ENCODE measurements at places on chromosomes 5 and 9.

- no peak for DNase-seq
These were observed 148.6 kb upstream of the GAS1 start for GRCh38 chr9:87095951-87096350.

DNA sequence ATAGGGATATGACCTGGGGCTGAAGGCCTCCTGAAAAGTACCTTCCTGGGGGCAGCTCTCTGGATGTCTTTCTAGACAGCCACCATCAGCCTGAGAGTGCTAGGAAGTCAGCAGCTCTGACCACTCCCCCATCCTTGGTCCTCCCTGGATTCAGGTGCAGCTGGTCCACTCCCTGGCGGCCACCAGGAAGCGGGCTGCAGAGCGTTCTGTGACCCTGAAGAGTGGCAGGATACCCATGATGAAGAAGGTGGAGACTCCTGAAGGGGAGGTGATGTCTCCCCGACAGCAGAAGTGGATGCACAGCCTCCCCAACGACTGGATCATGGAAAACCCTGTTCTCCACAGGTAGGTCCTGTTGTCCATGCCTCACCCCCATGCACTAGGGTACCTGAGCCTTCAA lies 1.8 kb downstream of the CCDC180 start:
- no peak for DNase-seq

DNA sequence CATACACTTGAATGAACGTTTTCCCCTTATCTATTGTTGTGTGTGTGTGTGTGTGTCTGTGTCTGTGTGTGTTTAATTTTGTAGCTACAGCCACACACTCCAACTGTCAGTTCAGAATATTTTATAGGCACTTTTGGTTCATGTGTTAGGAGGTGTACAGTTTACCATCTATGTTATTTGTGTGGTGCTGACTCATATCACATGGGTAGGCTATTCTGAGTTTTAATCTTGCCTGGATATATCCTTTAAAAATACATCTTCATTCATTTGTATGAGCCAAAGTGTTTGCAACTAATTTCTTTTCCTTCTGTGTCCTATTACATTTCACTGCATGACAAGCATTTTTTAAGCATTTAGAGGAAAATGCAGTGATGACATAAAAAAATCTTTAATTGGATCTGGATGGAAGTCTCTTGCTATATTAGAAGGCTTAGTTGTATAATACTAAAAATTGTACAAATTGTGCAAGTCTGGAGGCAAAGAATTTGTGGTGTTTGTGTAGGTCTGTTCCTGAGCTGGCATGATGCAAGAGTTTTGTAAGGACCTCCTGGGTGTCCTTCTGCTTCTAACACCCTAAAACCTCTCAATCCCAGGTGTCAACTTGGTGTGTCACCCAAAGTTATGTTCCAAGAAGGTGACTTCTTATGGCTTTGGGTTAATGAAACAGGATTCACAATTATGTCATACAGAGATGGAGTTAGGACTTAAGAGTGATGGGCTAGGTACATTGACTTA lies 52.4 kb upstream of the HMHB1 start:
- DNase-seq, result no peak

DNA sequence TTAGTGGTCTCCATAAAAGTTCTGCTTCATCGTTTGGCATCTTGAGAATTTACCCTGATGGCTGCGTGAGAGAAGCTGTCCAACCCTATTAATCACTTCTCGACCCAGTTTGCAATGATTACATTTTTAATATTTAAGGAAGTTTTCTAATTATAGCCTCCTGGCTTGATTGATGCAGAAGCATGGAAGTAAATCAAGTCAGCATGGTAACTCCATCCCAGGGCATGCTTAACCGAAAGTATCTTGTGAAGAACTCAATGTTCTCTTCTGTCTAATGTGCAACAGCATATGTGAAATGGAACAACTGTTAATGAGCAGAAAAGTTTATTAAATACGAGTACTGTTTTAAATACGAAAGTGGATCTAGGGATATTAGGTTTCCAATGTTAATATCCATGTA lies 278.9 kb upstream of the CD180 start:
- DNase-seq, result no peak

DNA sequence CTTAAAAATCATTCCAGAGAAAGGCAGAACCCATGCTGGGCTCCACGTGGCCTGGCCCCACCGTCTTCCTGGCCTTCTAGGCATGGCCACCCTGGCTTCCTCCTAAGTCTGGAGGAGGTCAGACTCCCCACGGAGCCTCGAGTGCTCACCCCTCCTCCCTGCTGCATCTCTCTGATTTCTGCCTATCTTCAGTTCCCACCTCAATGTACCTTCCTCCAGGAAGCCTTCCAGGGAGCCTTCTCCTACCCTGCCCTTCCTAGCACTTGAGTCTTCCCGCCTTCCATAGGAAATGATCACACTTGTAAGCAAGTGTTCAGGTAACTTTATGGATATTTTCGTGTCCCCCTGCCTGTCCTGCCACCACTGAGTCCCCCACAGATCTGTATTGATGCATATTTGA lies 92.0 kb downstream of the MVB12B start:
- no peak for DNase-seq

GRCh38 chr9:27413511-27414219 lies 110.4 kb upstream of the IFNK start:
- DNase-seq, result no peak

DNA sequence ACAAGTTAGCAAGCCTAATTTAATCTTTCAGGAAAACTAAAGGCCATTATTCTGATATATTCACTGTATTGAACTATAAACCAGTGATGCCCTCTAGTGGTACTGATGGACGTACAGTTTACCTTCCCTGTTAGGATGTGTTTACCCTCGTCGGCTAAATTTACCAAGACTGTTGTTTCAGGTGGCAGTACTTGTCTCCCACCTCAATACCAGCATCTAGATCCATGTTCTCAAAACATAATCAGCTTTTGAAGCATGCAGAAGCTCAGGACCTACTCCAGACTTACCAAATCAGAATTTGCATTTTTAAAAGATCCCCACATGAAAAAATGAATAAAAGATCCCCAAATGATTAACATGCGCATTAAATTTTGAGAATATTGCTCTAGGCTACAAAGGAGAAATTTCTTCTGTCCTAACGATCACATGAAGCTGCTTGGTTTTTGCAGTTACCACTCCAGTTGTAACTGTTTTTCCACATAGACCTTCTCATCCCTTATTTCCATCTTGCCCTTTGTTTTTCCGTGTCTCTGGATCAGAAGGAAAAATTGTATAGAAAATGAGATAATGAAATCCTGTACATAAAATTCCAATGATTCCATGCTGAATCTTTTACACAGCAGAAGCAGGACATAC lies 3.2 kb upstream of the BAAT start:
- peak; percentile 25 for DNase-seq

- no peak for DNase-seq
These were observed 494.9 kb downstream of the PRR16 start for GRCh38 chr5:120958877-120959485.

DNA sequence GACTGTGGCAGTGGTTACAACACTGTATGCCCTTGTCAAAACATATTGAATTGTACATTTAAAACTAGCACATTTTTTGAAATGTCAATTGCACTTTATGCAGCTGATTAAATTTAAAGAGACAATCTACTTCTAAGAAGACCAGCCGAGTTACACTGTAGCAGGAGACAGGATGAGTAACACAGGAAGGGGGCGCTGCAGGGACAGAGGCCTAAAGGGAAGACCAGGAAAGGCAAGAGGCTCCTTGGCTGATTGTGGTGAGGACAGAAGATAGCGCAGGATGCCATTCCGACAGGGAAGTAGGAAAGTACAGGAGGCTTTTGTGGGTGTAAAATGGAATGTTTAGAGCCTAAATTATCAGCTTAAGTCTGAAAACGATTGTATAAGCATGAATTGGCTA lies 28.2 kb upstream of the PPP2R2B start:
- peak; percentile 58 for DNase-seq

GRCh38 chr5:107542831-107543231 lies 127.9 kb downstream of the EFNA5 start:
- peak; percentile 61 for DNase-seq

DNA sequence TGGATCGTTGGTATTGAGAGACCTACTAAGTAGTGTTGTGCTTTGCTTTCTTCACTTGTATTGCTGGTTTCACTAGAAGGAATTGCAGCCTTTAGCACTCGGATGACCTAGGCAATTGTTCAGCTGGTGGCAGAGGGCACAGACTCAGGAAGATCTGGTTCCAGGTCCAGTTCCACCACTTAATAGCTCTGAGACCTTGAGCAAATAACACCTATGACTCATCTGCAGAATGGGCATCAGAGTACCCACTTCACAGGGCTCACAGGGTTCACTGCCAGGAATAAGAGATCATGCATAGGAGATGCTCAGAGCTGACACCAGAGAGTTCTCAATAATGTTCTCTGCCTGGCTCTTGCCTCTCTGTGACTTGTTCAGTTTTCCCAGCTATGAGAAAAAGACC lies 133.6 kb downstream of the SIL1 start:
- DNase-seq, result no peak

- no peak for DNase-seq
These were observed 7.1 kb downstream of the ZFP2 start for GRCh38 chr5:178902849-178903248.

- DNase-seq, result no peak
These were observed 8.5 kb upstream of the GPR150 start for GRCh38 chr5:95611396-95611795.

DNA sequence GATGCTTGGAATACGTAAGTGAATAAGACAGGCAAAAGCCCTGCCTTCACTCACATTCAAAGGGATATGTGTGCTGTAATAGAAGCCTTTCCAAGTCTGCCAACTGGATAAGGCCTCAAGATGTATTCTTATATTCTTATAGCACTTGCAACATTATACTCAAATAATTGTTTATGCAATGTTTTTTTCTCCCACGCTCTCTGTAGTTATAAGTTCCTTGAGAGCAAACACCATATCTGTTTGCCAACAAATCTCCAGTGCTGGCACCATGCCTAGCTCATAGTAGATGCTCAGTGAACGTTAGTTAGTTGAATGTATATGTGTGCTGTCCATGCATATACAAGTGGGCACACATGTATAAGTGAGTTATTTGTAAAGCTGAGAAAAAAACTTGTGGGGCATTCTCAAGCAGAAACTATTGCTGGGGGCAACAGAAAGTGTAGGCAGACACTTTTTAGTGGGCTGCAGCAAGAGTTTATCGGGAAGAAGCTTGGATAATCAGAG lies 125.1 kb downstream of the RPS23 start:
- no peak for DNase-seq

DNA sequence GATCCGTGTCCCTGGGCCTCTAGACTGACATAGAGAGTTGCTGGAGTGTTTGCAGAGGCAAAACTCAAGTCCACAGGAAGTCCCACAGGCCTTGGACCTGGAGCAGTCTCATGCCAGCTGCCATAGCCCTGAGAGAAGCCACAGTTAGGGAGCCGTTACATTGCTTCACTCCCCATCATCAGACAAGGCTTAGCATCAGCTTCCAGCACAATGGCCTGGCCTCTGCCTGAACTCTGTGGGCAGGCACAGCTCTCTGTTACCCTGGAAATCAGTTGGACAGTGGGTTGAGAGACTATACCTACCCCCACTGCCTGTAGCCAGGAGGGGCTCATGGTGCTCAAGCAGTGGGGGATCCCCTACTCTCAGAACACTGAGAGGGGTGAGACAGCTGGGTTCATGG lies 16.2 kb upstream of the C9orf72 start:
- no peak for DNase-seq
